ENCODE measurements at places on chromosomes 3 and 15.

GRCh38 chr3:123881771-123882170, 2.4 kb downstream of the MYLK start:
- no peak for DNase-seq

GRCh38 chr3:11288786-11289637, 16.8 kb downstream of the ATG7 start:
- DNase-seq, result no peak

GRCh38 chr3:61901496-61901895, 340.1 kb downstream of the PTPRG start:
- no peak for DNase-seq

DNA sequence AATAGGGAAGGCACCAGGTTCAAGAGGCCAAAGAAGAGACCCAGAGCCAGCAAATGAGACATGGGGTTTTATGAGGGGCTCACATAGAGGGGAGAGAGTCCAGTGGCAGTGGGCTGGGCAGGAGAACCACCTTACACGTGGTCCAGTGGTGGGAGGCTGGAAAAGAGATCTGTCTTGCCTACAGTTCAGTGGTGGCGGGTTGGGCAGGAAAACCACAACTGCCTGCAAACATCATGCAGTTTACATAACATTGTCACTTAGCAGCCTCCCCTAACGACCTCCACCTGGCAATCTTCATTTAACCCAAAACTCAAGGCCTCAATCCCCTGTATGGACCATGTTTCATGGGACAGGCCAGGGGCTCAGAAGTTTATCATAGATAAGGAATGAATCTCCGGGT, 29.1 kb downstream of the CRYGS start:
- no peak for DNase-seq

GRCh38 chr3:33901862-33902563, 103.6 kb downstream of the PDCD6IP start:
- DNase-seq, result no peak

DNA sequence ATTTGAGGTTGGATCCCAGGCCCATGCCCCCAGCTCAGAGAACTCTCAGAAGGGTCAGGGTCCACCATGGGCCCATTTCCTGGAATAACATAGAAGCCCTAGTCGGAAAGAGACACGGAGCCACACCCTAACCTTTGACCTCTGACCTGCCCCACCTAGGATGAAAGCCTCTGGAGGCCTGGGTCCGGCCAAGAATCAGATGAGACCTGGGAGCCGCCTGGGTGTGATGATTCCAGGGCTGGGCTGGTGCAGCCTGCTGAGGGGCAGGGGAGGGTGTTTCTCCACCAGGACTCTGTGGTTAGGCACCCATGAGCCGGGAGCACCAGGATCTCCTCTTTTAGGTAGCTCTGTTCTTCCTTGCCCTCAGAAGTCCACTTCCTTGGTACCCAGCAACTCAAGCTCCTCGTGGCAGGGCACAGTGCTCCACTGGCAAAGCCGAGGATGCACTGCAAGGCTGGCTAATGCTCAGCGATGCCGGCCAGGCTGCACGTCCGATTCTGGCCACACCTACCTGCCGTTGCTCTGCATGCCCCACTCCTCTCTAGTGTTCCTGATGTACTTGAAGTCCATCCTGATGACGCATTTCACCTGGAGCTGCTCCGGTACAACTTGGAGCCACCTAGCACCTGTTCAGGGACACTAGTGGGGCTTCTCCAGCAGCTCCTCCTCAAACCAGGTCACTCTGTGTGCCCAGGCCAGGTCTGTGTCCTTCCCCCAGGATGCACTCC, 57.4 kb downstream of the ZNF445 start:
- DNase-seq, result no peak

GRCh38 chr3:162973428-162973917, 1476.9 kb downstream of the OTOL1 start:
- no peak for DNase-seq

- no peak for DNase-seq
Measured at GRCh38 chr3:121883507-121883906, 10.7 kb upstream of the SLC15A2 start.

GRCh38 chr3:1960506-1960905, 138.2 kb upstream of the CNTN4 start:
- DNase-seq, result no peak

- DNase-seq, result no peak
Measured at GRCh38 chr15:48459571-48460442, 128.6 kb downstream of the DUT start.

GRCh38 chr15:71742964-71743363, 67.4 kb upstream of the NR2E3 start:
- DNase-seq, result no peak

- DNase-seq, result no peak
Measured at GRCh38 chr15:80560601-80561400, 134.3 kb upstream of the ABHD17C start.

- DNase-seq, result peak; percentile 68
Measured at GRCh38 chr3:72270072-72270681, 485.2 kb upstream of the PROK2 start.

GRCh38 chr15:85072917-85073316, 91.3 kb downstream of the PDE8A start:
- no peak for DNase-seq

GRCh38 chr15:56732886-56733135, 498 bp downstream of the ZNF280D start:
- peak; percentile 3 for DNase-seq

- DNase-seq, result no peak
Measured at GRCh38 chr15:64877435-64877834, 34.3 kb upstream of the ANKDD1A start.

GRCh38 chr3:69092030-69092516, 7.3 kb downstream of the ARL6IP5 start:
- no peak for DNase-seq

- DNase-seq, result no peak
Measured at GRCh38 chr3:123275691-123276090, 73.9 kb downstream of the SEC22A start.

DNA sequence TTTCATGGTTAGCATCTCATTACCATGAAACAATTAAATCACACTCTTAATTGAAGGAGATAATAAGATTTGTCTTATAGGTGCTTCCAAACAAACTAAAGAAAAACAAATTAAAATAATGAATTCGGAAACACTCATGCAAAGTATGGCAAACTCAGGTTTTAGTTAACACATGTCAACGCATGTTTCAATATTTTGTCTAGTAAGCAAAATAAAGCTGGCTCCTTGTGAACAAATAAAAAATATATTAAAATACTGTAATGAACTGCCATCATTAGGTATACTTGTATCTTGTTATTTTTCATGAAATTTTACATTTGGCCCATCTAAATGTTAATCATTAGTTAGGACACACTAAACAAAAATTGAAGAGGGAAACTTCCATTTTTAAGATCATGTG, 519.2 kb downstream of the MECOM start:
- DNase-seq, result no peak

GRCh38 chr3:98892263-98892662, 9.2 kb downstream of the DCBLD2 start:
- no peak for DNase-seq

DNA sequence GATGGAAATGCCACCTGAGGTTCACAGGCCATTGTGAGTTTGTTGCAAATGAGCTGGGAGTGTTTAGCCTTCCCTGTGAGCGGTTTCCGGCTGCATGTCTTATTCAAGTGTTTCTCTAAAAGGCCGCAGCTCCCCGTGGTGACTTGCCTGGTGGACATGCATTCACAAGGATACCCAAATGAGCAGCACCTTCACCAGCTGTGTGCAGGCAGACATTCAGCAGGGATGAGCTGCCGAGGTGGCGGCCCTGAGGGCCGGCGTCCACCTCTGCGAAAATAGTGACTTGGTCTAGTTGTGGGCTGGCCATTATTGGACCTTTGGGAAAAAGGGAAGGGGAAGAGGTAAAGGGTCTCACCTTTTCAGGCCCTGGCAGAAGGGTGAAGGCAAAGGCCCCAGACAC, 23.4 kb downstream of the SPSB4 start:
- DNase-seq, result no peak

DNA sequence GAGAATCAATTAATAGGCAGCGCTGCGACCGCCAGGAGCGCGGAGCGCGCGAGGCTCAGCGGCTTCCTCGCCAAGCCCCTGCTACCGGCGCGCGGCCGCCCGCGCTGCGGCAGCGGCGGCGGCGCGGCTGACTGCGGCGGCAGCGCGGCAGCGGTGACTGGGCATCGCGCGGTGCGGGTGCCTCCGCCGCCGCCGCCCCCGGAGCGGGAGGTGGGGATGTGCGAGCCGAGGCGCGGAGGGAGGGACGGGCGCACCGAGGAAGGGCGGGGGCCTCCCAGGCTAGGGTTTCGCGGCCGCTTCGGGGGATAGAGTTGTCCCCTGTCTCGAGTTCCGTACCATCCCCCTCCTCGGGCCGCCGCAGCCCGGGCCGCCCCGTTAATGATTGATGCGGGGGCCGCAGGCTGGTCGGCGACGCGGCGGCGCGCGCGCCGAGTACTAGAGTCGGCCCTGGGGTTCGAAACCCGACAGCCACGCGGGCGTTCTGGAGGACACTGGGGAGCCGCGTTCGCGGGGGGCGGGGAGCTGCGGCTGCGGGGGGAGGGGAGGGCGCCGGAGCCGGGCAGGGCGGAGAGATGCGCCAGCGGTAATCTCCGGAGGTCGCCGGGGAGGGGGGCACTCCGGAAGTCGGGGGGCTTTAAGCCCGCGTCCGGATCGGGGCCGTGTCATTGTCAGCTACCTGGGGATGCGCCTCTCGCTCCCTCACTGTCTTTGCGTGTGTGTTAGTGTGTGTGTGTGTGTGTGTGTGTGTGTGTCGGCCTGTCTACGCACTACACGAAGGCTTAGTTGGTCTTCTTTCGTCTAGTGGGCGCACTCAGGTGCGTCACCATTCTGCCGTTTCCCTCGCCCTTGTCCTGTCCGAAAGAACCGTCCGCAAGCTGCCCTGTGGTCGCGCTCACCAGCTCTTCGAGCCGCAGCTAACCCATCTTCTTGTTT, at the start of gene PAQR9:
Gene PAQR9, minus strand, starts transcription at position 159 of the 933 bp plus-strand sequence. CDS start 338 bp downstream, outside the sequence.
- DNase-seq, result no peak

DNA sequence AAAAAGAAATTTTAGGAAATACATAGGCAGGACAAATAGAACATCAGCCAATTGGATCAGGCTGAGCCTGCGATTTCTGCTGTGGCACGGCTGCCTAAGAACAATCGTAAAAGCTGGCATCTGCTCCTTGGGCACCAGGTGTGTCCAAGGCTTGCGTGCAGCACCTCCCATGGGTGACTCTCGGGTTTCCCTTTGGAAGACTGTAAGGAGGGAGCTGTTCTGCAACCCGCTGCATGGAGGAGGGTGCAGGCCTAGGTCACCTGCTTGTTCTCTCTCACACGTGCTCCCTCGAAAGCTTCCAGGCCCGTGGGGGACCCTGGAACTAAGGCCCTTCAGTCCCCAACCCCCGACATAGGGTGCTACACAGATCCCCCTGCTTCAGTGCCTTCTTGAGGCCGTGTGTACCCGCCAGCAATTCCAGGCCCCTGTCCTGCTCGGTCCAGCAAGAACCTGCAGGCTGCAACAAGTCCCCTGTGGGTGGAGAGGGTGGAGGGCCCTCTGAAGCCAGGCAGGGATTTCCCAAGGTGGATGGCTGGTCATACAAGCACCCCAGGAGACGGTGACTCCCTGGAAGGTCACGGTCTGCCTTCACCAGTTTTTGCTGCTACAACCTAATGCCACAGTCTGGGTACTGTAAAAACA, 3.4 kb downstream of the GP9 start:
- DNase-seq, result no peak

- no peak for DNase-seq
Measured at GRCh38 chr3:186807231-186807630, 949 bp upstream of the RFC4 start.

DNA sequence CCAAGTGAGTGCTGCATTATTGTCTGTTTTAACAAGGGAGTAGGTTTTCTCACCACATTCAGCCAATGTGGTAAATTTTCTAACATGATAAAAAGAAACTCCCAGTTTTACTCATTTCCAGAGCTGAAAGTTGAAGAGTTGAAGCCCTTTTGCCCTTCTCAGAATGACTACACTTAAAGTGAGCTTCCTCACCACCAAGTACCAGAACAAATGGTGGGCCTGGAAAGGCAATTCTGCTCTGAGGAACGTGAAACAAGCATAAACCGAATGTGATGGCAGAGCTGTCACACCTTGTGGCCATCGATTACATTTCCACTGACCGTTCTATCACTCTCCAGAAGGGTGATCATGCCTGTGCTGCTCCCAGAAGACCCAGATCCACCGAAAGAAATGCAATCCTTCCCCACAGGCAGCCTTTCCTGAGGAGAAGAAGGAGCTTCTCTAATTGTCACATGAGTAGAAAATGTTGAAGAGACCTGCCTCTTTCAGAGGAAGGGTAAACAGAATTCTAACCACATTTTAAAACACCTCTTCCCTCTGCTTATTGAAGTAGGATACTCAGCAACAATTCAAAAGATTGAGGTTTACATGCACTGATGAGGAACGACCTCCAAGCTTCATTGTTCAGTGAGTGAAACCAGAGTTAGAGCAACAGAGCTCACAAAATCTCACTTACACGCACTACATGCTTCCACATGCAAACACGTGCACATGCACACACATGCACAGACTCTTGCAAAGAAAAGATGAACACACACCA, 21.4 kb upstream of the CCR9 start:
- DNase-seq, result no peak

- DNase-seq, result no peak
Measured at GRCh38 chr3:172388412-172389078, 59.7 kb downstream of the GHSR start.

- DNase-seq, result no peak
Measured at GRCh38 chr3:177451864-177452830, 254.9 kb upstream of the TBL1XR1 start.

DNA sequence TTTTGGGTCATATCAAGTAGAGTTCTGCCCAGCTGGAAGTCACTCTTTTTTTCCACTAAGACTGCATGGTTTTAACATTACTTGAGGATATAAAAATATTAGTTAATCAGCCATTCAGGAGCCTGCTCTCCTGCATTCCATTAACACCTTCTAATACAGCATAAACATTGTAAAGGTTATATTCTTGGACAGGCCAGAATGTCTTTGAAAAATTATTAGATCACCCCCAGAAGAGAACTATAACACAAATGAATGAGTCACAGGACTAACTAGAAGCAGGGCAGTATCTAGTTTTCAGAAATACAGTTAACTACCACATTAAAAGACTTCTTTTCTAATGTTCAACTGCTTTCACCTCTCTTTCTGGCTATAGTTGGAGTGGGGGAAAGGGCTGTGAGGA, 80.9 kb downstream of the THBS1 start:
- DNase-seq, result no peak

- no peak for DNase-seq
Measured at GRCh38 chr3:139234491-139234890, 109.3 kb upstream of the MRPS22 start.

DNA sequence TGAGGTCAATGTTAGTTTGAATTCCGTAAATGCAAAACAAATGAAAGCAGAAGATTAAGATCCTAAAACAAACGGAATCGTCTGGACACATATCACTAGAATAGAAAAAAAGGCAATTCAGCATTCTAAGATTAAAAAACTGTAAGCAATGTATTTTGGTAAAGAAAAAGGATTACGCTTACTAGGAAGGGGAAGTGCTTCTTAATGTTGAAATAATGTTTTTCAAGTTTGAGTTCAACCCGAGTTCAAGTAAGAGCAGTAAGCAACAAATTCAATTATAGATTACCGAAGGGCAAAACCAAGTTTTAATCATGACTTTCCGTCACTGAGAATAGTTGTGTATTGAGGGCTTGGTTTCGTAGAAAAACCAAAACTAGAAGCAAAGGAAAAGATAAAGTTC, 637 bp downstream of the CIP2A start:
- DNase-seq, result no peak

- no peak for DNase-seq
Measured at GRCh38 chr3:127689266-127689860, 16.6 kb downstream of the ABTB1 start.

GRCh38 chr15:39323157-39323556, 257.7 kb upstream of the THBS1 start:
- no peak for DNase-seq

- no peak for DNase-seq
Measured at GRCh38 chr3:123788710-123789109, 95.4 kb downstream of the MYLK start.

- DNase-seq, result no peak
Measured at GRCh38 chr3:127037021-127037400, 54.1 kb downstream of the PLXNA1 start.
